ENCODE measurements at places on chromosomes 13 and 19.

DNA sequence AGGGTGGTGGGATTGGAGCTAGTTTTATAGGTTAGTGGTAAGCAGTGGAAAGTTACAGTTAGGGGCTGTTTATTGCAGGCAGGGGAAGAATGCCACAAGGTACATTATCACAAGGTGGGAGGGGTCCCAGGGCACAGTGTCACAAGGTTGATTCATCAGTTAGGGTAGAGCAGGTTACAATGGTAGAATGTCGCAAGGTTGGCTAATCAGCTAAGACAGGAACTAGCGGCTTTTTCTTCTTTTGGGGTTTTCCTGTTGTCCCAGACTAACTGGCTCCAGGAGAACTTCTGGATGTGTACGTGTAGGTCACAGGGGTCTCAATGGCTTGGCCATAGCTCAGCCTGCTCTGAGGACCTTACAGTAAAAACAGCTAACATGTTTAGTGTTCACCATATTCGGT is 1221.1 kb downstream of the SLITRK1 start:
- no peak for DNase-seq

DNA sequence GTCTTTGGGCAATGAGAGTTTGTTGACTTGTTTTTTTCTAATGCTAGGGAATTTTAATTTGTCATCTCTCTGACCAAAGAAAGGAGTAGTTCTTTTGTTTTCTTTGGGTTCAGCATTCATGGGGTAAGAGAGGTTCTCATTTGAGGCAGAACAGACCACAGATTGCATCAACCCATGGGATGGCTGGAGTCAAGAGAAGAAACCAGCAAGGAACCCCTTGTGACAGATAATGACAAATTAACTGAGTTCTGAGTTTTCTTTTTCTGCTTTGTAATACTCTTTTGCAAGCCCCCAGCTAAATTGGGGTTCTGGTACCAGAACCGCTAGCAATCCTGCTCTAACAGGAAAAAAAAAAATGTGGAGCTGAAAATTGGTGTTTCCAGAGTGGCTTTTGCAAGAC is 864.1 kb downstream of the DIAPH3 start:
- DNase-seq: no peak

- no peak for DNase-seq
Observed at GRCh38 chr13:21846605-21847004, 175.7 kb downstream of the FGF9 start.

GRCh38 chr19:35773020-35773806 is 2.2 kb upstream of the ARHGAP33 start:
- DNase-seq: no peak

- peak; percentile 3 for DNase-seq
Observed at GRCh38 chr13:76991432-76991795, 467 bp upstream of the CLN5 start.

DNA sequence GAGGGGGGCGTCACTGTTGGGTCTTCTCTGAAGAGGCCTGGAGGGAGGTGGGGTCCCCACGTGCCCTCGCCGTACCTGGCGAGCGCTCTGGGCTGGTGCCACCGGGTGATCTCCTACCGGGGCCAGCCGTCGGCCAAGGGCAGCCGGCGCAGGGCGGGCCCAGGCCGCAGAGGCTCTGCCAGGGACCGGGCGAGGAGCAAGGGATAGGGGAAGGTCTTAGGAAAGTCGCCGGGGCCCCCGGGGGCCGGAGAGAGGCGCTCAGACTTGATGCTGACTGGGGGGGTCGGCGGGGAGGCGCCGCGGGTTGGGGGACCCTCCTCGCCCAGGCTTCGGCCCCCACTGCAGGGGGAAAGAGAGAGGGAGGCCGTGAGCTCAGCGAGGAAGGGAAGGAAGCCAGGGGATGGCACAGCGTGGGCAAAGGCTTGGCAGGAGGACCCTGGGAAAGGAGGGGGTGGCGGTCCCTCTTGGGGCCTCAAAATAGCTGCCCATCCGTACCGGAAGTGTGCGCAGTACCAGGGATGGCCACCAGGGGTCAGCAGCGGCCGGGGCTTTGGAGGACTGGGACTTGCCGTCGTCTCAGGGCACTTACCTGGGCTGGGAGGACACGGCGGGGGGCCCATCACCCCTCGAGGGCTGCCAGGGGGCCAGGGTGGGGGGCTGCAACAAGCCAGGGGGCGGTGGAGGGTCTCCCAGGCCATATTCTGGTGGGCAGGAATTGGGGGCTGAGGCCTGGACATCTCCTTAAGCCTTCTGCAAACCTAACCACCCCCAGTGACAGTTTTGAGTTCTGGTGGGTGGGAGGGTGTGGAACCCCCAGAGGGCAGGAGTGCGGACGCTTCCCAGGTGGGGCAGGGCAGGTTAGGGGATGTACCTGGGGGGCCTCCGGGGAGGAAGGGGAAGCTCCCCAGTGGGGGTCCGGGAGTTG is 7.7 kb upstream of the TMEM161A start:
- DNase-seq: peak; percentile 77

DNA sequence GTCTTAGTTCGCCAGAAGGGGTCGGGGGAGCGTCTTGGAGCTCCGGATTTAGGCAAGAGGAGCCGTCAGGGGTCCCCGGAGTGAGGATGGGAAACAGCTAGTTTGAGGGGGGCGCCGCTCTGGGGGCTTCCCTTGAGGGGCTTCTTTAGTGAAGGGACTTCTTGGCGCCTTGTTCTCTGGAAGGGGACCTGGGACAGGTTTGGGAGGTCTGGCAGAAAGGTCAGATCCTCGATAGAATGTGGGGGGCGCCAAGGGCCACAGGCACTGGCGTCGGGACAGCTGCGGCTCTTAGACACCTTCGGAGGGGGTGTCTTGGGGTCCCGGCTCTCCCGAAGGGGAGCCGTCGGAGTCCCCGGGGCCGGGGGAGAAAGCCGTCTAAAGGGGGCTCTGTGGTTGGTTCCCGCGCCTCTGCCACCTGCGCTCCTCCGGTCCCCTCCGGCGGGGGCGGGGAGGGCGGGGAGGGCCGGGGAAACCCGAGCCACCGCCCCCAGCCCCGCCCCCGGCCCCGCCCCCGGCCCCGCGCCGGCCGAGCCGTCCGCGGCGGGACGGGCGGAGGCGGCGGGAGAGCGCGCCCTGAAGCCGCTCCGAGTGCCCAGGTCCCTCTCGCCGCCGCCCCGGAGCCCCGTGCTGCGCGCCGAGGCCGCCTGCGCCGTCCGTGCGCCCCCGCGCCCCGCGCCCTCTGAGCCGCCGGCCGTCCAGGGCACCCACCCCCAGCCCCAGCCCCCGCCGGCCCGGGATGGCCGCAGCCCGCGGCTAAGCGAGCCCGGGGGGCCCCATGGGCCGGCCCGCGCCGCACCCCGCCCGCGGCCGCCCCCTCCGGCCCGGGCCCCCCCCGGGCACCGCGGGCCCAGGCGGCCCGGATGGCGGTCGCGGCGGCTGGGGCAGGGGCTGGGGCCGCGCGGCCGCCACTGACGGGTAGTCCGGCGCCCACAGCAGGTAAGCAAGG is at the start of gene NRTN:
Gene NRTN (plus strand): TSS at position 552 of the 946 bp plus-strand sequence. CDS start 19,099 bp downstream, outside the sequence.
- peak; percentile 70 for DNase-seq

- no peak for DNase-seq
Observed at GRCh38 chr19:54077334-54077733, 3.8 kb downstream of the TARM1 start.

GRCh38 chr13:29362849-29363604 is 232.5 kb downstream of the SLC7A1 start:
- DNase-seq: peak; percentile 53

GRCh38 chr19:47755762-47756626 is 10.6 kb downstream of the NOP53 start:
- no peak for DNase-seq

GRCh38 chr13:101623470-101624209 is 171.2 kb downstream of the ITGBL1 start:
- DNase-seq: no peak

GRCh38 chr13:84655677-84656076 is 773.4 kb upstream of the SLITRK1 start:
- no peak for DNase-seq

- no peak for DNase-seq
Observed at GRCh38 chr19:31085125-31085524, 264.1 kb downstream of the TSHZ3 start.

GRCh38 chr13:30308548-30308947 is 1.2 kb upstream of the KATNAL1 start:
- no peak for DNase-seq

DNA sequence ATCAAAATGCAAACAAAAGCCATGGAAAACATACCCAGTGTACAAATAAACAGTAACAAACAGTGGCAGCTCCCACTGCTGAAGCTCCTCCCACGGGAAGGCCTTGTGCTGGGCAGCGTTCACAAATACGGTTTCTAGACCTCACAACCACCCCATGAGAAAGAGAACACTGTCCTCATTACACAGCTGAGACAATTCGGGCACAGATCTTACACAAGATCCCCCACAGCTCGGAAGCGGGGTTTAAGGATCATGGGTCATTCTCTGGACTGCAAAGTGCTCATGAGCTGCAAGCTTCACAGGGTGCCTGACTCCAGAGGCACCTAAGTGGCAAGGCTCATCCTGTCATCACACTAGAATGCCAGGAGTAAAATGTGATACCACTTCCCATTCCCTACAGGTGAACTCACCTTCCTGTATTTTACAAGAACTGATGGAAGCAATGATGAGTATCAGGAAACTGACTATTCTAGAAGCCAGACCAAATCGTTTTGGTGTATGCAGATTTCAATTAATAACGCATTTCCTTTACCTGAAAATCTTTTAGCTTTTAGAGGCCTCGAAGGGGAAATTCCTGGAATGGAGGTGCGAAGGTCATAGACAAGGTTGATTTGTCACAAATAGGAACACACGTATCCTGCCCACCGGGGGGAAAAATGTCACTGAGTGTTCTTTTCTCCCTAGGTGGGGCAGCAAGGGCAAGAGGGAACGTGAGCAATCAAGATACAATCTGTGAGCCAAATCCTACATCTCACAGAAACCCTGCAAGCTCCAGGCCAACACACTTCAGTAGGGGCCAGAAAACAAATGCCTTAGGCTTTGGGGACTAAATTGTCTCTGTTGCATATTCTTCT is 41.2 kb downstream of the STK24 start:
- no peak for DNase-seq

DNA sequence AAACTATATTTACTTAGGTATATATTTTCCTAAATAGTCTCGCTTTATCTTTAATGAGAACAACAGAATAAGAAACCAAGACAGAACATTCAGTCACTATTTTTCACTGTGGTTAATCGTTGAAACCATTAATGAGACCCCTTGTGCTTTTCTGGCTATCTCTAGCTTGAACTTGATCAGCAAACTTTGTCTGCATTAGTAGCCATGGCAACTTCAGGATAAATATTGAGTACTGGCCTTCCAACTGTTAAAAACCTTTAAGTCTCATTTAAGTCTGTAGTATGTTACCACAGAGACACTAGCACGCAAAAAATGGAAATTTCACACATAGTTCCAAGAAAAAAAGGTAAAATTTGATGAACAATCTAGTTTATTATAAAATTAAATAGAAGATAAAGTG is 946.0 kb downstream of the SLITRK5 start:
- DNase-seq: no peak
